ENCODE measurements at places on chromosomes 2 and 18.

DNA sequence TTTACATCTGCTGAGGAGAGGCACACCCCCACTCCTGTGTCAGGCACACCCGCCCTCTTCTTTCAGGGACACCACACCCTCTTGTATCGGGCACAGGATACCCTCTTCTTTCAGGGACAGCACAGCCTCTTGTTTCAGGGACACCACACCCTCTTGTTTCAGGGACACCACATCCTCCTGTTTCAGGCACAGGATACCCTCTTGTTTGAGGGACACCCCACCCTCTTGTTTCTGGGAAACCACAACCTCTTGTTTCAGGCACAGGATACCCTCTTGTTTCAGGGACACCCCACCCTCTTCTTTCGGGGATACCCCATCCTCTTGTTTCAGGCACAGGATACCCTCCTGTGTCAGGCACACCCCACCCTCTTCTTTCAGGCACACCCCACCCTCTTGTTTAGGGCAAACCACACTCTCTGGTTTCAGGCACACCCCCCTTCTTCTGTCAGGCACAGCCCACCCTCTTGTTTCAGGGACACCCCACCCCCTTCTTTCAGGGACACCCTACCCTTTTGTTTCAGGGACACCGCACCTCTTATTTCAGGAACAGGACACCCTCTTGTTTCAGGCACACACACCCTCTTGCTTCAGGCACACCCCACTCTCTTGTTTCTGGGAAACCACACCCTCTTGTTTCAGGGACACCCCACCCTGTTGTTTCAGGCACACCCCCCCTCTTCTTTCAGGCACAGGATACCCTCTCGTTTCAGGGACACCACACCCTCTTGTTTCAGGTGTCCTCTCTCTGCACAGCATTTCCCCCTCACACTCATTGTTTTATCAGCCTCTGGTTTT is 96.2 kb downstream of the TPO start:
- no peak for DNase-seq

- DNase-seq = no peak
These were observed 181.8 kb downstream of the PHLPP1 start for GRCh38 chr18:62897153-62897552.

DNA sequence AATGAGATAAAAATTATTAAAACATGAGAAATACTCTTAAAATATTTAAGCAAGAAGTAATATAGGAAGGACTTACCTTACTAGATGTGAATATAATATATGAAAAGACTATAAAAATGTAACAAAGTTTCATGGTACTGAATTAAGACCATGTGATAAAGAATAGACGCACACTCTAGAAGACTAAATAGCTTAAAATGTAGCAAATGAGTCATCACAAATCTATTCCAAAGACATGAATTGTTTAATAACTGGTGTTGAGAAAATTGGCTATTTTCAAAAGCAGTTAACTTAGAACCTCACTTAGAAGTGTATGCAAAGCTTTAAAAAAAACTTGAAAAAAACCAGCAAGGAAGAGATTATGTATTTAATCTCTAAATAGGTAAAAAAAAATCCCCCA is 64.1 kb downstream of the POLE4 start:
- no peak for DNase-seq

DNA sequence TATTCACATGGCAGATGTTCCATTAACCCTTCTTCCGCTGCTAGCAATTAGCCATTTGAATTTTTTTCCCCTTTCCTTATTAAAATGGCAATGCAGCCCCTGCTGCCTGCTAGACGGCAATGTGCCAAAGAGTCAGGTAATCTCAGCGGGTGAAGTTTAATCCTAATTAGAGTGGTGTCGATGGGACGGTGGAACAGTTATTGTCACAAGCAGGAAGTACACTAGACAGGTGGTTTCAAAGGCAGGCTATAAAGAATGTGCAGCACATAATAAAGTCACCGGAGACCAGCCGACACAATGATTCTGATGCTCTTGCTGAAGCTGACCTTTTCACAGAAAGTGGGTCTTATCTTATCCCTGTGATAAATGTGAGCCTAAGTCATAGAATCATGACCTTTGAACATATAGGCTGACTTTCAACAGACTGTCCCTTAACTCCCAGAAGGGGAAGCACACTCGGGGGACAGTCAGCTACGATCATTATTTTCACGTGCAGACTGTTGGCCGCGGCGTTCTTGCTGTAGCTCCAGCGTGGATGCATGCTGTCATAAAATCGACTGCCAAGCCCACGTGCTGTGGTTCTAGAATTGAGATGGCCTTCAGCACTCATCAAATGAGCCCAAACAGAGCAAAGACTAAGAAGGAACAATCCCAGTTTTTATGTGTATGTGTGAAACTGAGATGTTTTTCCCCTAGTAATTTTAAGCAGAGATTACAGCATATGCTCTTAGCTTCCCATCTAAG is 926.2 kb upstream of the SOX11 start:
- DNase-seq = no peak

- no peak for DNase-seq
These were observed 60.3 kb downstream of the PTH2R start for GRCh38 chr2:208466920-208467298.

DNA sequence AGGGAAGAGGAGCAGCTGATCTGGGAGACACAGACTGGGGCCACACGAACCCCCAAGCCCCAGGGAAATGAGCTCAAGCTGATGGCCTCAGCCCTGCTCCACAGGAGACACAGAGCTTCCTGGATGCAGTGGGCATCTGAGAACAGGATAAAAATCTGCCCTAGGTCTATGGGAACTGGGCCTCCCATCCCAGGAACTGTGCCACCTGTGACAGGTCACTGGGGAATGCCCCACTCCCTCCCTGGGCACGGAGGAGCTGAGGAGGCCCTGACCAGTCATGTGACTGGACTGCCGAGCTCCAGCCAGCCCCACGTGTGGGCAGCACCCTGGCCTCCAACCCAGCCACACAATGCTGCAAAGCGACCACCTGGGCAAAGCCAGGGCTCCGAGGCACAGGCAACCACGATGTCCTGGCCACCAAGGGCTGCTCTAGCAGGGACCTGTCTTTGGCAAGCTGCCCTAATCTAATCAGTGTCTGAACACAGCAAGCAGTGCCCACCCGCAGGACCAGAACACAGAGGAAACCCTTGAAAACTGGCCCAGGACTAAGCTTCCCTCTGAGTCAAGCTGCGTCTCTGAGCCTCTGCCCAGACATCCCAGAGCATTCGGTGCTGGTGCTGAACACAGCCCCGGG is 57.8 kb upstream of the ID2 start:
- DNase-seq = no peak

GRCh38 chr2:63054841-63055225 is 4.2 kb downstream of the OTX1 start:
- DNase-seq = no peak
